ENCODE measurements at places on chromosomes 2 and 18.

DNA sequence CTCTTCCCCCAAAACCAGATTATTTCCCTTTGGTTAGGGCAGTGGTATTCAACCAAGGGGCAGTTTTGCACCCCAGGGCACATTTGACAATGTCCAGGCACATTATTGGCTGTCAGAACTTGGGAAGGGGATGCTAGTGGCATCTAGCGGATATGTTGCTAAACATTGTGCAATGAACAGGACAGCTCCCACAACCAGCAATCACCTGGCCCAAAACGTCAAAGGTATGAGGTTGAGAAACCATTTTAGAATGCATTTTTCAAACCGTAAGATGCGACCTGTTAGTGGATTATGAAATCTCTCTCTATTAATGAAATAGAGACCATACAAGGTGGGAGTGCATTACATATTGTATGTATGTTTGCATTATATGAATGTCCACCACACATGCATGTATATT, 54.2 kb downstream of the CD8B2 start:
- DNase-seq, result no peak

DNA sequence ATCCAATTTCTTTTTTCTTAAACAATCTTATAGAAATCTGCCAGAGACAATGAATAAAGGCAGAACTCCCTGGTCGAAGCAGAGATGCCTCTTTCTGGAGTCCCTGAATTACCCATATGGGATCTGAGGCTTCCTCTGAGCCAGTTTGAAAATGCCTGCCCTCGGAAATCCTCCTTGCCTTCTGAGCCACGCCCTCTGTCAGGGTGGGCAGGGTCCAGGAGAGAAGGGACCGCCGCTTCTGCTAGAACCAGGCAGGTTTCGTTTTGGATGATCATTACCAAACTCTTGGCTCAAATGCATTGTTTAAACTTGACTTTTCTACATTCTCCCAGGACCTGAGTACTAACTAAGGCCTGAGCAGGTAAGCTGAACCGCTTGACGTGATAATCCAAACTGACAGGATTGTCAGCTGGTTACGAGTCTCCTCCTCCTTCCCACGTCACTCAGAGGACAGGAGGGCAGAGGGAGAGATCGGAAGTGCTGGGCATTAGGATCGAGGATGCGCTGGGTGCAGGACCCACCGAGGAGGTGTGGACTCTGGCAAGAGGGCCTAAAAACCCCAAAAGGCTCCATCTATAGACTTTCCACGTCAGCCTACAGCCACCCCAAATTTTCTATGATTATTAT, 128.4 kb downstream of the KLHL29 start:
- no peak for DNase-seq

DNA sequence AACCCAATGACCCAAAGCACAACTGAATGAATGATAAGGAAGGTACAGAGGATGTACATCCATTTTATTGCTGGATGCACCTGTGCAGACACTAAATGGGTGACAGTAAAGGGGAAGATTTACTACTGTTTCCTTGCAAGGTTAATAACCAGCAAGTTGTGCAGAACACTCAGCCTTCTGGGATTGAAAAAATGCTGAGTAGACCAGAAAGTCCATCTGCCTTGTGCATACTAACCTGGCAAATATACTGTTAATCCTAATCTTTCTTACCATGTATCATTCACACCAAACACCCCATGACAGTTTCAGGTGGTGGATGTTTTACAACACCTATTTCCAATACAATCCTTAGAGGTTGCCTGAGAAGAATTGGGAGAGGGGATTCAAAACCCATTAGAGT, 814.1 kb upstream of the NRXN1 start:
- DNase-seq, result no peak

GRCh38 chr2:8882094-8882493, 44.7 kb upstream of the KIDINS220 start:
- peak; percentile 70 for DNase-seq

DNA sequence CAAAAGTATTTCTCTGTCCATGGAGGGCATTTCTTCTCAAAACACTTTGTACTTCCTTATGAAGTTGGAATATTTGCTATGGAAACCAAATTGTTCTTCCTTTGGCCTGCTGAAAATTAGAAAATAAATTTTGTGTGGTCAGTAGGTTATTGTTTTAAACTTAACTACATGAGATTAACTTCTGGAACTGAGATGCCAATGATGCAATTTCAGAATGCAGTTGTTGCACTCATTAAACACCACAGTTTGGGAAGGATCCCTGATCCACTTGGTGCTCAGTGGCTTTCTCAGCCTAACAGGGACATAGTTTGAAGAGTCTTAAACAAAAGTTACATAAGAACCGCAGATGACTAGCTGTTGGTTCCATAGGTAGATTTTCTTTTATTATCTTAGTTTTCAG, 23.3 kb upstream of the IL1R1 start:
- no peak for DNase-seq

DNA sequence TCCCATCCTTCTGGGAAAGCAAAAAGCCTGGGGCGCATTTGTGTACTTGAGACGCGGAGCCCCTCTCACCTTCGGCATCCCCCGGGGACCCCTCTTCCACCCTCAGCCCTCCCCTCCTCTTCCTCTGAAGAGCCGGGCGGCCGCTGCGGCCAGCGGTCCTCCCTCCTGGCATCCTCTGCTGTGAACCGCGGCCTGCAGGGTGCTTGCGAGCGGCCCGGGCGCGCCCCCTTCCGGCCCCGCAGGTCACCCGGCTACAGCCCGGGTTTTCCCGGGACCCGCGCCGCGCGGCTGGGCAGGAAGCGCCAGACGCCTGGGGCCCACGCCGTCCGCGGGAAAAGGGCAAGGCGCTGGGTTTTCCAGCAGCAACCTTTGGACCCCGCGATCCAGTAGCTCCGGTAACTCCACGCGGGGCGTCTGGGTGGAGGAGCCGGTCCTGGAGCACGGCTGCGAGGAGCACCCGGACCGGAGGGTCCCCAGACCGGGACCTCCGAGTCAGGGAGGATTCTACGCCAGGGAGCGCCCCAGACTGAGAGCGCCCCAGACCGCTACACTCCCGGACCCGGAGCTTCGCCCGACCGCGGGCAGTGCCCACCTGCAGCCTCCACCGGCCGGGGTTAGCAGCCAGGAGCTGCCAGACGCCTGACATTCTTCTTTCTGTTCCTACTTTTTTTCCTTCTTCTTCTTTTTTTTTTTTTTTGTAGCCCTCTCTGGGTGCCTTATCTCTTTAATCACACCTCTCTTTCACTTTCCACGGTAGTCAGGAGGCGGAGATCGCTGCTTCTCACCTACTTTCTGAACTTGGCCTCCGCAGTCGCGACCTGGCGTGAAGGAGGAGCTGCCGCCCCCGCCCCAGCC, at the start of gene IL18R1:
TSS of gene IL18R1 (plus strand) at position 271 of the 855 bp plus-strand sequence. CDS start 6,865 bp downstream, outside the sequence.
- peak; percentile 86 for DNase-seq

DNA sequence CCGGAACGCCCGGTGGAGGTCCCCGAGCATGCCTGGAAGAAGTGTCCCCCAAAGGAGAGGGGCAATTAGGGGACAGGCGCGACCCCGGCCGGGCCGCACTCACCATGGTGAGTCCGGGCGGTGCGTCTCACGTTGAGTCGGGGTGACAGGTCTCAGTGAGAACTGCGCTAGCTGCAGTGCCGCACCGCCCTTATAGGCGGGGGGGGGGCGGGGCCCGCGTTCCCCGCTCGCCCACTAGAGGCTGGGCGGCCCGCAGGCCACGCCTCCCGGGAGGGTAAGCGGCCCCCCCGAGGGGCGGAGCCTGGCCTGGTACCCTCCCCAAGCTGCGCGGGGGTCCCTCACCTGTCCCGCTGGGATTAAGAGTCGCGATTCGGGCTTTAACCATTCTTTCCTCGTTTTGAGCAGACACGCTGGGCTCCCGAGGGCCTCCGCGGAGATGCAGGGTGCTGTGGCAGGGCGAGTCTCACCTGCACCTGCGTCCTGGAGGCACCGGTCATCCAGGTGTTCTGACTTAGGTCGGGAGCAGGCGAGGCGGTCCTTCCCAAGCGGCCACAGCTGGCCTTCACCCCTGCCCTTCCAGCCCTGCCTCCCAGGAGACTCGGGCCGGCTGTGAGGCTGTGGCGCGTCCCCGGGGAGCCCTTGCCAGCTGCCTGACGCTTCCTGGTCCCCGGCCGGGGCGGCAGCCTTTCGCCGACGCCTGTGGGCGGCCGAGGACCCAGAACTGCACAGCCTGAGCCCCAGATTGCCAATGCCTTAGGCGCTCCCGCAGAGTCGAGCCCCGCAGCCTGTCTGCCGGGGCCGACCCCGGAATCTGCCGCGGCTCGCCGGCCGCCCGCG, at the start of gene TUBA4A:
TSS of gene TUBA4A (minus strand) at position 166 of the 837 bp plus-strand sequence. CDS start at position 106, 60 bp downstream.
- DNase-seq, result peak; percentile 90

DNA sequence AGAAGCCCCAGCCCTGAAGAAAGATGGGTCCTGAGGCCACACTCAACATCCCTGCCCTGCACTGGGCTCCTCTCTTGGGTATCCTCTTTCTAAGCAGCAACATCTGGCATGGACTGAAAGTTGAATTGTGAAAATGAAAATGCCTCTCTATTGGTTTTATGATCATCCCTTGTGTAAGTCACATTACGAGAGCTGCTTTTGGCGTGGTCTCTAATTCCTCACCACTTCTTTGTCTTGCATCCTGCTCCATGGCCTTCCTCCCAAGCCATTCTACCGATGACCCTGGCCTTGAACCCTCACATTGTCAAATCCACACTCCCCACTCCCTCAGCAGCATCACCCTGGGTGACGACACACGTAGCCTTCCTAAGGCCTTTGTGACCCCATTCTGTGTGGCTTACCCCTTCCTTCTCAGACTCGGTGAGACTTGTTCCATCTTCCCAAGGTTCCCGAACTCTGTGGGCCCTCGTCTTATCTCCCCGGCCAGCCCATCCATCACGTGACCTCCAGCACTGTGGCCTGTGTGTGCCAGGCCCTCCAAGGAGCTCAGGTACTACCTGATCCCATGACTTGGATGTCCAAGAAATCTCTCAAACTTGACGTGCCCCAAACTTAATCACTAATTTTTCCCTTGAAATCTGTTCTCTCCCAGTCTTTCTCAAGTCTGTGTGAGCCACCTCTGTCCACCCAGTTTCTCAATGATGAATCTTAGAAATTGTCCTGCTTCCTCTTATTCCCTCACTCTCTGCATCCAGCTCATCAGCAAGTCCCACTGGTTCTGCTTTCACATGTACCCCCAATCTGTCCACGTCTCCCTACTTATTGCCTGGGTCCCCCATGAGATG, 194.7 kb upstream of the HS6ST1 start:
- DNase-seq, result no peak

DNA sequence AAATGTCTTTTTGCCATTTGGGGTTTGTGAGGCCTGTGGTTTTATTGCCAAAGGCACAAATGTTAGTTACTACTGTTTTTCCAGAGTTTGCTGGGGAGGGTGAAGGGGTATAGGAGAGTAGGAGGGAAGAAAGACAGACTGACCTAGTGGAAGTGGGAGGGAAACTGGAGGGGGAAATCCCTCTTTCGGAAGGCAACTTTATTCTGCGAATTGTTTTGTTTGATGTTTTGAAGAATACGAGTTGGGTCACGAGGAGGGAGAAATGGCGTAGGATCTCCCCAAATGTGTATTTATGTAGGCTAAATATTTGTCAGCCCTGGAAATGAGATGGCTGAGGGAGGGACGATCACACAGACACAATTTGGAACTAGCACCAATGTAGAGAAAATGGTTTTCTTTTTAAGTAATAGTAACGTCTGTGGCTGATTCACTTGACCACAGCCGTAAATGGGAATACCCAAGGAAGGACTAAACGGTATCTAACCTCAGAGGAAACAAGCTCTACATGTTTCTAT, 172.3 kb downstream of the ICOS start:
- DNase-seq, result no peak

DNA sequence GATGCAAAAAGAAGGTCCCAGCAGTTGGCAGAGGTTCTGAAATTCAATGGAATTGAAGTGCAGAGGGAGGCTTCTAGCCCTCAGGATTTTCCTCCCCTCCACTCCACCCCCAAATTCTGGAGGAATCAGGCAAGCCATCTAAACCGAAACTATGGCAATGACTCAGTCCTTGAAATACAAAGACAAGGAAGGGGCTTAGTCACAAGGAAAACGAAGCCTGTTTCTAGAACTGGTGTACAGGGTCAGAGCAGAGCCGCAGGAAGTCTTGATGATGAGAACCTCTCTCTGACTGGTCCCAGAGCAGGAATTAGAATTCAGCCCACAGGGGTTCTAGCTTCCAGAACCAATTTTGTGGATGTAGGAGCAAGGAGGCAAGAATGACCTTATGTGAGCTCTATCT, 111.7 kb upstream of the SCN1A start:
- DNase-seq, result no peak

- DNase-seq, result no peak
These were observed 4.1 kb upstream of the ALPG start for GRCh38 chr2:232402518-232402917.

- no peak for DNase-seq
These were observed 72.5 kb downstream of the DNMT3A start for GRCh38 chr2:25269233-25269632.

- no peak for DNase-seq
These were observed 122.0 kb downstream of the WDSUB1 start for GRCh38 chr2:159164457-159164911.

DNA sequence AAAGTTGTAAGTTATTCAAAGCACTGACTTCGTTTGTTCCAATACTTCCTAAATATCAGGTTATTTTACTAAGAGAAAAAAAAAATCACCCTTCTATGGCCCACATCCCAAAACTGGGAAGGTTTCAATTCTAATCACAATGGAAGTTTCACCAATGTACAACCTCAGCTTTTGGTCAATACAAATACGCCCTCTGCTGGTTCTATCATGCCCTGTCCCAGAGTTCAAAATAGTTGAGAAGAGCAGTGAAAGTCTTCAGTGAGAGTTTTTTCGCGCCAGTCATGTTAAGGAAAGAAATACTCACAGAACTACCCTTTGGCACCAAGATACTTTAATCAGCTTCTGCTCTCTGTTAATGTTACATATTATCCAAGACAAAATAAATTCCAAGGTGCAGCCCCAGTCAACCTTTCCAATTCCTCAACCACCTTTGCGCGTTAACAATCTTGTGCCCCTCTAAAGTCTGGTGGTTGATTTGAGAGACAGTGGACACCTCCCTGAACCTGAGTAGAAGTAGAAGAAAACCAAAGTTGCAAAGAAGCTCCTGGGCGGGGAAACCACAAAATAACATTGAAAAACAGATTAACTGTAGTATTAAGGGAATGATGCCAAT, 59.9 kb downstream of the SUMO1 start:
- DNase-seq, result peak; percentile 50

DNA sequence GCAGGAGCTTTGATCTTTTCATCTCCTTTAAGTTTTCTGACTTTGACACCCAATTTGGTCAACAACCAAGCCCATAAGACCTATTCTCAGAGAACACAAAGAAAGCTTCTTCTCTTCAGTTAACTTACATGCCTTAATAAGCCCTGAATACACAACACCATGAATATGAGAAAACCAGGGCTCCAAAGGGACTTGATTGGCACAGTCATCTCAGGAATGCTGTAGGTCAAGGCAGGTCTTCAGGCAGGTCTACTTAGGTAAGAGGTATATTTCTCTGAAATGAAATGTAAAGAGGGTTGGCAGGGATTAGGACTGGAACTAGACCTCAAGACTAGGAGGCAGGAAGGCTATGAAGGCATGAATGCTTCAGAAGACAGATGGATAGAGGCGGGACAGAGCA, 24.4 kb upstream of the EIF2AK3 start:
- no peak for DNase-seq

- no peak for DNase-seq
These were observed 105.9 kb upstream of the RBBP8 start for GRCh38 chr18:22827216-22827615.

- no peak for DNase-seq
These were observed 49.3 kb upstream of the ROCK2 start for GRCh38 chr2:11393711-11394236.
